ENCODE measurements at places on chromosomes 4 and X.

- no peak for DNase-seq
Observed at GRCh38 chrX:41389311-41389888, 55.4 kb downstream of the DDX3X start.

GRCh38 chr4:60812811-60813210 lies 387.3 kb upstream of the ADGRL3 start:
- no peak for DNase-seq

GRCh38 chrX:132848296-132848970 lies 110.0 kb downstream of the HS6ST2 start:
- no peak for DNase-seq

GRCh38 chr4:139207873-139208403 lies 30.9 kb upstream of the ELF2 start:
- no peak for DNase-seq
